ENCODE measurements at places on chromosomes 5 and 9. TPM values are rescaled to one million over a fixed set of nuclear protein-coding genes. Genes with fewer than 3 reads are reported as not detected.

The DMRTA1 gene
- total RNA-seq, result 1.9 TPM

- no peaks in the 10 kb centered on the region for H3K27me3 ChIP-seq
- no peak overlapping the region for H3K4me3 ChIP-seq
- no peak overlapping the region for H3K27ac ChIP-seq
- no peak for DNase-seq
- H3K36me3 ChIP-seq, result no peaks in the 10 kb centered on the region
These were observed 7.7 kb downstream of the FBP1 start for GRCh38 chr9:94631599-94631998.

- H3K27ac ChIP-seq, result no peak overlapping the region
- H3K27me3 ChIP-seq, result no peaks in the 10 kb centered on the region
- H3K4me1 ChIP-seq, result no peaks in the 10 kb centered on the region
- no peak overlapping the region for H3K4me3 ChIP-seq
- H3K36me3 ChIP-seq, result no peaks in the 10 kb centered on the region
These were observed 114.0 kb downstream of the MAT2B start for GRCh38 chr5:163619273-163619934.

The TUSC1 gene
- total RNA-seq, result 10.3 TPM

The TCOF1 gene
- 21.8 TPM for total RNA-seq

- no peak overlapping the region for H3K4me3 ChIP-seq
- H3K27ac ChIP-seq, result no peak overlapping the region
- H3K27me3 ChIP-seq, result peaks cover 41% of the 10 kb centered on the region
These were observed 31.4 kb upstream of the MSX2 start for GRCh38 chr5:174692982-174693422.

GRCh38 chr9:98148486-98148885 is 29.5 kb upstream of the TRIM14 start:
- H3K27ac ChIP-seq, result no peak overlapping the region
- H3K36me3 ChIP-seq, result no peaks in the 10 kb centered on the region
- H3K27me3 ChIP-seq, result no peaks in the 10 kb centered on the region

The TAF1L gene
- not detected for total RNA-seq

GRCh38 chr9:126550891-126551351 is 62.8 kb upstream of the LMX1B start:
- DNase-seq, result no peak
- no peak overlapping the region for H3K4me3 ChIP-seq
- no peaks in the 10 kb centered on the region for H3K4me1 ChIP-seq
- H3K27me3 ChIP-seq, result no peaks in the 10 kb centered on the region

The ARL14EPL gene
- total RNA-seq, result not detected

DNA sequence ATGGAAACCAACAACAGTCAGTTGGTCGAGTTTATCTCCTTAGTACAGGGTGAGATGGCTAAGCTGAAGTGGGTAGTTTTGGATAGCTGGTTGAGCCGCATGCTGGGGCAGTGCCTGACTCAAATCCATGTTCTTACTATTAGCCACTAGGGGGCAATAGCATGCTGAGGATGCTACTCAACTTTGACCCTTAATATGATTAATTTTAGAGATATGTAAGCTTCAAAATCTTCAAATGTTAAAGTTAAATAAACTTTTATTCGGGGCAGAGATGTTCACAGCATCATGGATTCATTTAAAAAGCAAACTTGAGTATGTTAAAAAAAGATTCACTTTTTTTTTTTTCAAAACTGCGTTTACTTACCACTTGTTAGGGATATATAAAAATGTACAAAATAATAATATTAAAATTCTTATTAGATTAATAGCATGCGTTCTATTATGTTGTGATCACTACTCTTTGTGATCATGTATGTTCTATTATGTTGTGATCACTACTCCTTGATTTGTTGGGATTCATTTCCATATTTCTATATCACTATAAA is 57.0 kb downstream of the C9orf153 start:
- no peaks in the 10 kb centered on the region for H3K27me3 ChIP-seq
- H3K4me3 ChIP-seq, result no peak overlapping the region

- H3K27ac ChIP-seq, result no peak overlapping the region
- no peaks in the 10 kb centered on the region for H3K4me1 ChIP-seq
- H3K4me3 ChIP-seq, result no peak overlapping the region
- no peaks in the 10 kb centered on the region for H3K36me3 ChIP-seq
- no peak for DNase-seq
These were observed 48.0 kb upstream of the DMRT3 start for GRCh38 chr9:928363-929042.

DNA sequence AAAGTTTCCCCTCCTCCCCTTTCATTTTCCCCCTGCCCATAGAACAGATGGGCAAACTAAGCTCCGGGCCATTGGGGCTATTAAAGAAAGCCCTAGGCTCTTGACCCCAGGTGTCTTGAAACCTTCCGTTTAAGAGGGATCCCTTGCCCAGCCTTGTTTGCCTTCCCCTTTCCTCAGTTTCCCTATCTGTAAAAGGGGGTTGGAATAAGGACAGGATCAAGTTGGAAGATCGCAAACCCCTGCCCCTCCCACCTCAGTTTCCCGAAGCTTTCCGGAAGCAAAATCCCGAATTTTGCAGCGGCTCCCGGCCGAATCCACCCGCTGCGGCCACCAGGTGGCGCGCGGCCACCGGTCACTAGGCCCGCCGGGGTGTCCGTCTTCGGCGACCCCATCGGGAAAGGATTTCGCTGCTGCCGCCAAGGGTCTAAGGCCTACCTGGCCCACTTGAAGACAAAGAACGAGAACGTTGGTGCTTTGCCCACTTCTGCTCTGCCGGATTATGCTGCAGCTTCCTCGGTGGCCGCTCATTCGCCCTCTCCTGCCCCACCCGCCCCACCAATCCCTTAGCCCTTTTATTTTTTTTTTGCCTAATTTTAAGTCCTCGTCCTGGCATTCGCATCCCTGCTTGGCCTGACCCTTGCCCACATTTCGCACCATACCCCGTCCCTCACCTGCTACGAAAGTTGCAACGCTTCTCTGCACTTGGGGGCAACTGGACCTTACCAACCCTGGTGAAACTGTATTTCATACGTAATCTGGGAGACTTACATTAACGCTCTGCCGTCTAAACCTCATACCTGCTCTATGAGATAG is 962 bp upstream of the NR6A1 start:
- no peaks in the 10 kb centered on the region for H3K36me3 ChIP-seq
- peak overlapping the region; percentile 77 for H3K27ac ChIP-seq
- DNase-seq, result peak; percentile 91
- peaks cover 4% of the 10 kb centered on the region for H3K4me1 ChIP-seq
- H3K4me3 ChIP-seq, result peak overlapping the region; percentile 78
- H3K27me3 ChIP-seq, result peaks cover 53% of the 10 kb centered on the region

The ARSK gene
- 5.8 TPM for total RNA-seq

DNA sequence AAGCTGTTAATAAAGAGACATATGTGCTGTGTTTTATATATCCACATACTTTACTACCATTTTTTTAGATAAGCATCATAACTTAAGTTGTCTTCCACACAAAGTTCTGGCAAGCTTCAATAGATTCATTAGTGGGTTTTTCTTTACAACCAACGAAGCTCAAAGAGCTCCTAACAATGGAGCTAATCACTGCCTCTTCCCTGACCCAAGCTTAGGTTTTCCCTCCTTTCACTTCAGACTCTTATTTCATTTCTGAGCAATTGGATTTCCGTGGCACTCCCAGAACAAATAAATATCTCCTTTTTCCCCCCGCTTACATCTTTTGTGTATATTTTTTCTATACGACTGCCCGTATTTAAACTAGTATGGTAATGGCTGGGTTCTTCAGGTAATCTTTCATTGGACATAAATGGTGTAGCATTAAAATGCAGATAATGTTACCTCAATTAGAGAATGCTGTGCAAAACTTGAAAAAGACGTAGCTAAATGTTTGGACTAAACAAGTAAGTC is 275.5 kb upstream of the TMEM161B start:
- H3K4me1 ChIP-seq, result no peaks in the 10 kb centered on the region
- H3K27ac ChIP-seq, result no peak overlapping the region
- no peak for DNase-seq
- no peaks in the 10 kb centered on the region for H3K36me3 ChIP-seq

GRCh38 chr9:137371946-137372651 is 50.9 kb downstream of the EXD3 start:
- no peaks in the 10 kb centered on the region for H3K27me3 ChIP-seq
- H3K4me3 ChIP-seq, result no peak overlapping the region
- no peaks in the 10 kb centered on the region for H3K4me1 ChIP-seq
- no peak overlapping the region for H3K27ac ChIP-seq
- H3K36me3 ChIP-seq, result peaks cover 6% of the 10 kb centered on the region

- no peak overlapping the region for H3K27ac ChIP-seq
- H3K4me3 ChIP-seq, result no peak overlapping the region
- no peaks in the 10 kb centered on the region for H3K4me1 ChIP-seq
- no peaks in the 10 kb centered on the region for H3K36me3 ChIP-seq
- no peak for DNase-seq
These were observed 89.8 kb downstream of the ANKRD55 start for GRCh38 chr5:56143373-56143714.

- DNase-seq, result no peak
- no peaks in the 10 kb centered on the region for H3K27me3 ChIP-seq
- H3K4me3 ChIP-seq, result no peak overlapping the region
- H3K27ac ChIP-seq, result no peak overlapping the region
These were observed 107.7 kb downstream of the GDA start for GRCh38 chr9:72256931-72257330.
